ENCODE measurements at places on chromosomes 7 and 10.

GRCh38 chr10:132481690-132482089 lies 55.9 kb upstream of the INPP5A start:
- no peak for DNase-seq

- DNase-seq = no peak
Observed at GRCh38 chr7:36021917-36022550, 131.0 kb upstream of the EEPD1 start.

GRCh38 chr10:132326925-132327324 lies 5.1 kb upstream of the LRRC27 start:
- no peak for DNase-seq

- DNase-seq = no peak
Observed at GRCh38 chr10:102119417-102120141, 589 bp downstream of the LDB1 start.

DNA sequence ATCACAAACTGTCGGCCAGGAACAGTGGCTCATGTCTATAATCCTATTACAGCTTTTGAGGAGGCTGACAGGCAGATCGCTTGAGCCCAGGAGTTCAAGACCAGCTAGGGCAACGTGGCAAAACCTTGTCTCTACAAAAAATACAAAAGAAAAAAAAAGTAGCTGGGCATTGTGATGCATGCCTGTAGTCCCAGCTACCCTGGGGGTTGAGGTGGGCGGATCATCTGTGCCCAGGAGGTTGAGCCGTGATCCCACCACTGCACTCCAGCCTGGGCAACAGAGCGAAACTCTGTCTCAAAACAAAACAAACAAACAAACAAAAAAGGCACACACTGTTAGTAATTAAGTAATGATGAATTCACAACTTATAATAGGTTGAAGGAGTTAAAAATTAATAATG lies 441.5 kb upstream of the PCDH15 start:
- no peak for DNase-seq

- no peak for DNase-seq
Observed at GRCh38 chr7:135248546-135248945, 14.9 kb downstream of the STRA8 start.

- no peak for DNase-seq
Observed at GRCh38 chr7:36048141-36048901, 104.7 kb upstream of the EEPD1 start.

GRCh38 chr10:114697061-114697598 lies 39.1 kb upstream of the ABLIM1 start:
- peak; percentile 53 for DNase-seq

- DNase-seq = no peak
Observed at GRCh38 chr7:132161976-132162375, 414.3 kb downstream of the PLXNA4 start.

DNA sequence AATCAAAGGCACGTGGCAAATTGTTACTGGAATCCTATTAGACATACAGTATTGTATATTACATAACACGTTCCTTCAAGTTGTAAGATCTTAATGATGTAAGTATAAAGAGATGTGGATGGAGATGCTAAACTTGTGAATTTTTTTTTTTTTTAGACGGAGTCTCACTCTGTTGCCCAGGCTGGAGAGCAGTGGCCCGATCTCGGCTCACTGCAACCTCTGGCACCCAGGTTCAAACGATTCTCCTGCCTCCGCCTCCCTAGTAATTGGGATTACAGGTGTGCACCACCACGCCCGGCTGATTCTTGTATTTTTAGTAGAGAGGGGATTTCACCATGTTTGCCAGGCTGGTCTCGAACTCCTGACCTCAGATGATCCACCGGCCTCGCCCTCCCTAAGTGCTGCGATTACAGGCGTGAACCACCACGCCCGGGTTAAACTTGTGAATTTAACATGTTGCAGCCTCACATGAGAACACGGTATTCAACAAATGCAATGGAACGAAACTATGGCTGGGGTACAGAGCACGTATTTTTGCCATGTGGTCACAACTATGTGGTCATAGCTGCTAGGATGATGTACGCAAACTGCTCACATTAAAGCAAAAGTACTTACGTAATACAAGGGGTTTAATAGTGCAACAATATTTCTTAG lies 818 bp upstream of the SUPV3L1 start:
- DNase-seq = peak; percentile 30

- no peak for DNase-seq
Observed at GRCh38 chr7:47973739-47974138, 5.7 kb downstream of the HUS1 start.

DNA sequence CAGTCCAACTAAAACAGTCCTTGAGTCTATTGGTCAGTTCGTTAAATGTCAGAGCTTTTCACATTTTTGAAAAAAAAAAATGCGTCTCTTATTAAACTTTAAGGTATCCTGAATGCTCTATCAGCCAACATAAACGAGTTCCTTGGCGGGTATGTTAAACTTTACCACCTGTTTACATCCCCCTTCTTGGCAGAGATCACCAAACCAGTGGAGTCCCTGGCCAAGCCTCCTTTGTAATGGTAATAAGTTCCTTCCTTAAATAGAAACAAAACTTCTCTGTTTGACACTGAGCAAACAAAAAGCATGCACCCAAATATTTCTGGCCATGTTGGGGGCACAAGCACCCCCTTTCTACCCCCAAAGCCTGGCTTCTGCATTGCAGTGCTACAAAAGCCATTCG lies 3.2 kb downstream of the TRIL start:
- DNase-seq = no peak

- no peak for DNase-seq
Observed at GRCh38 chr10:61397175-61397986, 55.8 kb downstream of the TMEM26 start.

GRCh38 chr10:14478201-14478600 lies 147.5 kb upstream of the FRMD4A start:
- DNase-seq = no peak

- no peak for DNase-seq
Observed at GRCh38 chr10:123331438-123331837, 177.2 kb downstream of the BUB3 start.

DNA sequence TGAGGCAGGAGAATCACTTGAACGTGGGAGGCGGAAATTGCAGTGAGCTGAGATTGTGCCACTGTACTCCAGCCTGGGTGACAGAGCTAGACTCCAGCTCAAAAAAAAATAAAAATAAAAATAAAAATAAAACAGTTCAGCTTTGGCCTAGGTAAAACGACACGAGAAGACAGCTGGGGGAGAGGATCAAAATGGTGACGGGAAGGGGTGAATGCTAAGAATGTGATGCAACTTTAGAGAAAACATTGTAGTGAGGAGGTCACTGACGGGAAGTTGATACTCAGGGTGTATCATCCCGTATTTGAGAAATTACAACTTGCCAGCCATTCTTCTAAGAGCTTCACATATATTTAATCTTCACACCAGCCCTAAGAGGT lies 1.1 kb downstream of the NDST2 start:
- no peak for DNase-seq

DNA sequence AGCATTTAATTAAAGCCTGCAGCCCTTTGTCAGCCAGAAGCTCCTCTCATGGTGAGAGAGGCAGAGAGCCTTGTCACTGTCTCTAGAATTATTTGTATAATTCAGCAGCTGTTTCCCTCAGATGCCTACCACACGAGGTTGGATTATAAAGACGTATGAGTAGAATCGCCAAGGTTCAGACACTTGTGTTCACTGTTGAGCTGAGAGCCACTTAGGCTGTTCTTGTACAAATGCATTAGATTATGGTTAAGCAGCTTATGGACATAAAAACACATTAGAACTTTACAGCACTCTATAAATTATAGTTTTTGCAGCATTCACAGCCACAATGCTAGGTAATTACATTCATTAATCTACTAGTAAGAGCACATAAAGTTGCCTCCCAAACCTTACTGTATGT lies 282.6 kb downstream of the AUTS2 start:
- DNase-seq = no peak

GRCh38 chr10:107425931-107426553 lies 261.5 kb upstream of the SORCS1 start:
- DNase-seq = no peak

GRCh38 chr7:64874562-64875250 lies 28.4 kb upstream of the ZNF273 start:
- DNase-seq = no peak
